ENCODE measurements at places on chromosomes 4 and X.

DNA sequence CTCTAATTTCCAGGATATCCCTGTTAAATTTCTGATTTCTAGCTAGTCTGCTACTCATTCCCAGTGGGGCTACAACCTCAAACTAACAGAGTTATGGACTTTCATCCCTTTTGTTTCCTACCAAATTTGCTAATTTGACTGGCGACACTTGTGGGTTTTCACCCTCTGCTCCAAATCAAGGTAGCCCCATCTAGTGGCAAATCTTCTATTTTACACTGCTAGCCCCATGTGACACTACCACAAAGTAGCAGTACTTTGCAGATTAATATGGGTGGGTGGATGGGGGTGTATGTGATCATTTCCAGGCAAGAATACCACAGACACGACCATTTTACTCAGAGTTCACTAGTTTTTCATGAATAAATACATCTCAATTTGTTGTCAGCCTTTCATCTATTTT is 150.3 kb downstream of the MSL3 start:
- no peak for DNase-seq

DNA sequence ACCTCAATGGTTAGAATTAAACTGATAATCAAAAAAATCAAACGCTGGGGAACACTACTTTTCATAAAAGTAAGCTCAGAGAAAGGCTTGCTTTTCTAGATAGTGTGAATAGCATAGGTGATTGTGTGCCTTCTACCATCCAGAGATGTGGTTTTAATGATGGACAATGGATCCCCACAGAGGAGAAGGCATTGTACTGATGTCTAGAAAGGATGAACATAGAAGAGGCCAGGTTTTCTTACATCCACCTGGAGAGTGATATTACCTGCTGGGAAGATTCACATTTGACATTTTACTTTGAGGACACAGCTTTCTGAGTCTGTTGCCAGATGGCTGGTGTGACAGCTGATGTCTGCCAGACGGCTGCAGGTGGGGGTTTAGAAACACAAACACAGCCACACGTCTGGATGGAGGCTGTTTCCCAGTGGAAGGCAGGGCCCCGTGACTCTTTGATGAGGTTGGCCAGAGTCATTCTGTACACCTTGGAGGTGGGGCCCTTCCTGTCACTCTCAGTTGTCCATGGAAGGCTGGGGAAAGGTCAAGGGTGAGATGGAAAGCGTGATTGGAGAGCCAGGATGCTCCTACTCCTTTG is 114.4 kb downstream of the PSAPL1 start:
- no peak for DNase-seq

GRCh38 chrX:107669261-107669660 is 41.0 kb downstream of the PRPS1 start:
- no peak for DNase-seq

DNA sequence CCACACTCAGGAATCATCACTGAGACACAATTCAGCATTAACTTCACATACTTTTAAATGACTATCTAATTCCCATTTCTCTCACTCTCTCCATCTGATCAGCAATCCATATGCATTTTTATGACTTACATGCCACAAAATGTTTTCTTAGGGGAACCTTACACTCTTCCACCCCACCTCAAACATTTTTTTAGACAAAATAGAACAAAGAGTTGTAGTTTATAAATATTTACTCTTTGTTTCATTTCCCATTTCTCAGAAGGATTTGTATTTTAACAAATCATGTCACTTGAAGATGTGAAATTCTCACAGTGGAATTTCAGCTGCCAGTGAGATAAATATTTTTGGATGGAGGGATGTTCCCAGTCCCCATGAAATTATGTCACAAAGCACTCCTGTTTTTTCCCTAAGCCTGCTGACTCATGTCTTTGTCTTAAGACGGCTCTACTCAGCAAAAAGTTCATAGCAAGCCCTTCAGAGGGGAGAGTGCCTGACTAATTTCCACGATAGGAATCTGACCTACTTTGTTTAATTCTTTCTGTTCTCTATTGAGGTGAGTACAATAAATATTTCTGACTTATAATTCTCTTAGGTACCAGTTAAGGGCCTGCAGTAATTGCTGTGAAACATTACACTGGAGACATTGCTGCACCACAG is 257.7 kb downstream of the THOC2 start:
- no peak for DNase-seq

GRCh38 chrX:69615342-69615741 is 571 bp upstream of the EDA start:
- DNase-seq = no peak

- no peak for DNase-seq
Observed at GRCh38 chr4:124541652-124542420, 170.7 kb downstream of the ANKRD50 start.

DNA sequence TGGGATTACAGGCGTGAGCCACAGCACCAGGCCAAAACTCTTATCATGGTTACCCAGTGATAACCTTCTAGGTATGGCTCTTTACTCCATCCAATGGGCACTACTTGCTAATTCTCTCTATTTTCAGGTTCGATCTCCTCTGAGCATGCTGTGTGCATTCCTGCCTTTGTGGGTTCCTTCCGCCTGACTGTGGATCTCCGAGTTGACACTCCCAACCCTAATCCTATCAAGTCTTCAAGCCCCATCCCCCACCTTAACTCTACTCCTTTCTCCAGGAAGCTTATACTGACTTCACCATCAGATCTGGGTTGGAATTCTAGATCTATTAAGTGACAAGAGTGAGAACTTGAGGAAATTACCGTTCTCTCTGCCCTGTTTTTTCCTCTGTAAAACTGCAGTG is 64.6 kb downstream of the ZAR1 start:
- DNase-seq = no peak

DNA sequence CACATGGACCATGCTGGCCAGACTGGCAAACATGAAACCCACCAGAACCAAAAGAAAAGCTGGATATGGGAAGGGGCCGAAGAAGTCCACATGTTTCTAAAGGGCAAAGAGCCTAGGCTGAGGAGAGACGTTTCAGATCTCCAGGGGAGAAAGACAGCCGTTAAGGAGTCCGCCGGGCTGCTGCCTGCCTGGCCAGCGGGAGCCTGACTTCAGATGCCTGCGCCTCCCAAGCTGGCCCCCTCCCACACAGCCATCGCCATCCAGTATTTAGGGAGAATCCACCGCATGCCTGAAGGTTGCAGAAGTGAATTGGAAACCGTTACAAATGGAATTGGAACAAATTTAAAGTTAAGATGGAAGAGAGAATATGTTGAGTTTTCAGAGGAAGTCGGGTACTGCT is 2.9 kb downstream of the TBL1X start:
- DNase-seq = no peak

DNA sequence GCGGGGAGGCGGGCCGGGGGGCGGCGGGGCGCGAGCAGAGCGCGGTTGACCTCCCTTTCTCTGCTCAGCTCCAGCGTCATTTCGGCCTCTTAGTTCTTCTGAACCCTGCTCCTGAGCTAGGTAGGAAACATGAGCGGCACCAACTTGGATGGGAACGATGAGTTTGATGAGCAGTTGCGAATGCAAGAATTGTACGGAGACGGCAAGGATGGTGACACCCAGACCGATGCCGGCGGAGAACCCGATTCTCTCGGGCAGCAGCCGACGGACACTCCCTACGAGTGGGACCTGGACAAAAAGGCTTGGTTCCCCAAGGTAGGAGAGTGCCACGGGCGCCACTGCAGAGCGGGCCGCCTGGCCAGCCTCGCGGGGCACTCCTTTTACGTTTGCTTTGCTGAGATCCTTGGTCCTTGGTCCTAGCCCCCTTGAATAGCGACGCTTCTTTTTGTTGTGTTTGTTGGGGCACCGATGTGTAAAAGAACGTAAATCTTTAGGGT is at the start of gene HTATSF1:
Gene HTATSF1, plus strand, starts transcription at position 37 of the 497 bp plus-strand sequence. Its CDS starts 93 bp downstream, at position 130.
- no peak for DNase-seq
